ENCODE measurements at places on chromosomes 16 and 17. TPM values are rescaled to one million over a fixed set of nuclear protein-coding genes. Genes with fewer than 3 reads are reported as not detected.

DNA sequence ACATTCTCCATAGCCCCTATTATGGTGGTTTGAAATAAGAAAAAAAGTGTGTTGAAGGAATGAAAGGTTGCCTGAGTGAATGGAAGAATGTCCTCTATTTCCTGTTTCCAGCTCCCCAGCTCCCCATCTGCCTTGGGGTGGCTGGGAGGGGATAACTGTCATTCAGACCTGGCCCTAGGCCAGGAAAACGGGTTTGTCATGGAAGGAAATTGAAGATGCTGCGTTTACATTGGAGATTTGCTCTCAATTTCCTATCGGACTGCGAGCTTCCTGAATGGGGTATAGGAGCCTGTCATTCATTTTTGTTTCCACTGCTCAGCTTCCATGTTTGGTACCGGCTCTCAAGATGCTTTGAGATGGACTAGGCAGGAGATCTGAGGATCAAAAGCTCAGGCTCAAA lies 2.2 kb upstream of the FZD2 start:
- DNase-seq, result no peak

DNA sequence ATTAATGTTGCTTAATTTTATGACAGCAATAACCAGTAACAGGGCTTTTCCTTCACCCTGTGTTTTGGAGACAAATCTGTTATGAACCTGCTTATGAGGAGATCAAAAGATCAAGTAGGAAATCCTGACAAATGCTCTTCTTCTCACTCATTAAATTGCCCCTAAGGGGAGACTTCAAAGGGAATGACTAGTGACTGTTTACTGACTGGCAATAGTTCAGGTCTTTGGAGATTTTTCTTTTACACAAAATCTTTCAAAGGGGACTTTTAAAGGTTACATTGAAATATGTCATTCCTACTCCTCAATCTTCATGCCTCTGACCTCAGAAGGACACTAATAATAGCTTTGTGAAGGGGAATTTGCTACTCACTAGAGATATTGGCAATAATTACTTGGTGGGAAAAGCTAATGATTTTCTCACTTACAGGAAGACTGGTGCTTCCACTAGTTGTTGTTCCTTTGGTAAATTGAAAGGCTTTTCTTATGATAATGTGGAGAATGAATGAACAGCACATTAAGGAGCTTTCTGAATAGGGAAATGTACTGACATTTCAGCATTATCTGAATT lies 292.9 kb upstream of the CA10 start:
- DNase-seq, result no peak

The IL32 gene
- 1,559 TPM for total RNA-seq

The NR1D1 gene
- total RNA-seq, result 5.1 TPM

- no peak for DNase-seq
These were observed 46.8 kb downstream of the CYB561 start for GRCh38 chr17:63399316-63399715.

GRCh38 chr17:29763273-29763672 lies 140.6 kb upstream of the CORO6 start:
- DNase-seq, result no peak

- DNase-seq, result no peak
These were observed 7.1 kb upstream of the LPCAT2 start for GRCh38 chr16:55501549-55502322.

DNA sequence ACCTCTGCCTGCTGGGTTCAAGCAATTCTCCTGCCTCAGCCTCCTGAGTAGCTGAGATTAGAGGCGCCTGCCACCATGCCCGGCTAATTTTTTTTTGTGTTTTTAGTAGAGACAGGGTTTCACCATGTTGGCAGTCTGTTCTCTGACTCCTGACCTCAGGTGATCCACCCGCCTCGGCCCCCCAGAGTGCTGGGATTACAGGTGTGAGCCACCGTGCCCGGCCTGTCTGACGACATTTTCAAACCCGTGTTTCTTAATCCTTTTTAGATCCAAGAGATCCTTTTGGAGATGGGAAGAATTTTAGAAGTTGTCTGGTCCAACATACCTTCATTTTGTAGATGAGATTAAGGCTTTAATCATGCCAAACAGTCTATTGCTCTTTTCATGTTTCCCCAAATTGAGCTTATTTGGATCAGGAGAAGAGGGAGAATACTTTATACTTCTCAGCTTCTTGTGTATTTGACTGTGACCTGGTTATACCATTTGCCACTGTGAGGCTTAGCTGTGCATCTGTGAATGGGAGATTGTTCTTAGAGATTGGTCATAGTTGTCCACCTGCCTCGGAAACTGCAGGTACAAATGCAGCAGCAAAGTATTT lies 25.8 kb downstream of the USP10 start:
- no peak for DNase-seq

- no peak for DNase-seq
These were observed 26.0 kb downstream of the SNX29 start for GRCh38 chr16:12002447-12003006.

The MILR1 gene
- total RNA-seq, result 6.0 TPM

DNA sequence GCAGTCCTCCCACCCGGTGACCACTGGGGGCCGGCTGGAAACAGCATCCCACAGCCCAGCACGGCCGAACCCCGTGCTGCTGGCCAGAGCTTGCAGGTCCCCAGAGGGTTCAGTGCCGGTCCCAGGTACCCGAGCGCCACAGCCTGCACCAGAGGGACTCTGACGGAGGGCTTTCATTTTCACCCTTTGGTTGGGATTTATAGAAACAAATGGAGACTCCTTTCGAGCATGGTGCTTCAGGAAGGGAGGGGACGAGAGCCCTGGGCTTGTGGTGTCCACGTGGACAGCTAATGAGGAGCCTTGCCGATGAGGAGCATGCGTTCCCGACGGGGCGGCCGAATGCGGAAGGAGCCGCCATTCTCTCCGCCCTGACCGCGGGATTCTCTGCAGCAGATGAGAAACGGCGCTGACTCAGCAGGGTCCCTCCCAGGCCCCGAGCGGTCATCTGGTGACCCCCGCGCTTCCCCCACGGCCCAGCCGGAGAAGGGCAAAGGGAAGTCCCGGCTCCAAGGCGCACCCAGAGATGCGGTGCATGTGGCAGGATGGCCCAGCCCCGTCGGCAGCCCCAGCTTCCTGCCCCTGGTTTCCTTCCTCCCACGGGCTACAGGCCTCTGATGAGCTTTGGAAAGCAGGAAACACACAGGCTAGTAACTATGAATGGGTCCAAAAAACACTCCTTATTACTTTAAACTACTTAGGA lies 9.8 kb downstream of the SLC38A10 start:
- DNase-seq, result no peak

GRCh38 chr16:1088295-1089170 lies 7.5 kb downstream of the C1QTNF8 start:
- DNase-seq, result no peak

The CCL18 gene
- not detected for total RNA-seq

The P2RX1 gene
- total RNA-seq, result not detected

The HSD11B2 gene
- total RNA-seq, result not detected

DNA sequence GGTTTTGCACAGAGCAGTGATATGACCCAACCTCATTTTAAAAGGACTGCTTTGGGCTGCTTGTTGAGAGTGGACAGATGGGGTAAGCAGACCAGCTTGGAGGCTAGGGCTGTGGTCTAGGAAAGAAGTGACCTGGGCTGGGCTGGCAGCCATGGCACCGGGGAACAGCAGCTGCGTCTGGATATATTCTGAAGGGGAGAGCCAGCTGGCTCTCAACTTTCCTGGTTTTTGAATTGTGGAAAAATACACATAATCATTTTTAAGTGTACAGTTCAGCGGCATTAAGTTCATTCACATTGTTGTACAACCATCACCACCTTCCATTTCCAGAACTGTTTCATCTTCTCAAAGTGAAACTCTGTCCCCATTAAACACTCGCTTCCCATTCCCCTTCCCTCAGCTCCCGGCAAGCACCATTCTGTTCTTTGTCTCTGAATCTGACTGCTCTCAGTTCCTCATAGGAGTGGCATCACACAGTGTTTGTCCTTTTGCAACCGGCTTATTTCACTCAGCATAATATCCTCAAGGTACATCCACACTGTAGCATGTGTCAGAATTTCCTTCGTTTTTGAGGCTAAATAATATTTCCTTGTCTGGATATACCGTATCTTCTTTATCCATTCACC lies 113.2 kb downstream of the SPECC1 start:
- DNase-seq, result no peak

GRCh38 chr17:57597531-57598453 lies 147.3 kb downstream of the CCDC182 start:
- DNase-seq, result peak; percentile 51

GRCh38 chr16:68417711-68418301 lies 30.5 kb downstream of the SMPD3 start:
- DNase-seq, result no peak

The TPSB2 gene
- not detected for total RNA-seq

GRCh38 chr16:1548233-1548632 lies 14.8 kb downstream of the TMEM204 start:
- peak; percentile 33 for DNase-seq

DNA sequence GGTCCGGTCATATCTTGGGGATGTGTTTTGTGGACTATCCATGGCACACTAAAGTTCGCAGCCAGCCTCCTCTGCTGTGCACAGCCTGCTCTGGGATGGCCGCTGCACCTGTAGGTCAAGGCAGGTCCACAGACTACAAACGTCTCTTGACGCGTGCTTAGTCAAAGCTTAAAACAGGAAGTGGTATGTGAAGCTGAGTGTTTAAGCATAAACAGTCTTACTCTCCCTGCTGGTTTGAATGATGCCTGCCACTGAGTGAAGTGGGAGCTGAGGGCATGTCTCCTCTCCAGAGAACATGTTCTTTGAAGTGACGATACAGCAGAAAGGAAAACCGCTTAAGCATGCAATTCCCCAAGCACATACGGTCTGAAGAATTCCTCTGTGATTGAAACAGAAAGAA lies 365.6 kb downstream of the SLC39A11 start:
- DNase-seq, result no peak

The IRF8 gene
- total RNA-seq, result 0.63 TPM

DNA sequence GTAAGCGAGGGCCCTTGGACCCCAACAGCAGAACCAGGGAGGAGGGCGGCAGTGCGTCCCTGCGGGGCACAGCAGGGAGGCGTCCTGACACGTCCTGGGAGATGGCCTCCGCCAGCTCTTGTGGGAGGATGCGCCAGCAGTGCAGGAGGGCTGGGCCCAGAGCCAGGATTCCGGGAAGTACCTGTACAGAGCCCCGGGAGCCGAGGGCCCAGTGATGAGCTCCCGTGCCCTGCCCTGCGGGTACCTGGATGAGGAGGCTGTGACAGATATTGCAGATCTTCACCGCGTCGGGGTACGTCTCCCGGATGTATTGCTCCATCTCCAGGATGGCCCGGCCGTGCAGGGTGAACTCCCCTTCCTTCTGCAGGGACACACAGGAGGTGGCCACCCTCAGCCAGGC lies 23.1 kb downstream of the KDM8 start:
- no peak for DNase-seq

Data from glomerular endothelial cell (primary cell).